ENCODE measurements at places on chromosomes 1 and 21.

DNA sequence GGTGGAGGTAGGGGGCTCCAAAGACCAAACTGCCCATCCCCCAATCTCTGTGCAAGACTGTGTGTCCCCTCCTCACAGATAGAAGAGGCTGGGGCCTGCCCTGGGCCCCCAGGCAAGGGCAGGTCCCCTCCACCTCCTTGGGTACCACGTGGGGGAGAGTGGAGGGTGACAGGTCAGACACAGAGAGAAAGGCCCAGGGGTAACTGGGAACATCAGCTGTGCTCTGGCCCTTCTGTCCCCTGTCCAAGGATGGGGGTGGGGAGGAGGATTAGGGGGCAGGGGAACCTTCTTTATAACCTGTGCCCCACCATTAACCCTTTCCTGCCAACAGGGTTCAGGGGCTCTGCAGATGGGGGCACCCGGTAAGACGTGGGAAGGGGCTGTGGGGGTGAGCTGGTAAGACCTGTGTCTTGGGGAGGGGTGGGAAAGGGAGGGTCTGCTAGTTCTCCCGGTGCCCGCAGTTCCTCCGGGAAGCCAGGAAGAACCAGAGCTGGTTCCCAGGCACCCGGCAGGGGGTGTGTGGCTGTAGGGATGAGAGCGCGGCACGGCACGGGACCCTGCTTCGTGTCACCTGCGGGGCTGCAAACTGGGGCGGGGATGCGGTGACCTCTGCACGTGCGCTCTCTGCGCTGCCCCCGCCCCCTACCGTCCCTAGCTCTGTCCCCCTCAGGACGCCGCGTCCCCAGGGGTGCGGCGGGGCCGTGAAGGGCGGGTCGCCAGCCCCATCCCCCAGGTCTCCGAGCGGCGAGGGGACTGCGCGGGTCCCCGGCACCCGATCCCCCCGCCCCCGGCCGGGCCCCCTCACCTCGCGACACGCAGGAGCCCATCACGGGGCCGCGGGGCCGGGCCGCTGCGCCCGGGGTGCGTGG, 601 bp downstream of the FAM131C start:
- no peak for DNase-seq

- no peak for DNase-seq
Measured at GRCh38 chr1:102879439-102879993, 228.8 kb downstream of the COL11A1 start.

DNA sequence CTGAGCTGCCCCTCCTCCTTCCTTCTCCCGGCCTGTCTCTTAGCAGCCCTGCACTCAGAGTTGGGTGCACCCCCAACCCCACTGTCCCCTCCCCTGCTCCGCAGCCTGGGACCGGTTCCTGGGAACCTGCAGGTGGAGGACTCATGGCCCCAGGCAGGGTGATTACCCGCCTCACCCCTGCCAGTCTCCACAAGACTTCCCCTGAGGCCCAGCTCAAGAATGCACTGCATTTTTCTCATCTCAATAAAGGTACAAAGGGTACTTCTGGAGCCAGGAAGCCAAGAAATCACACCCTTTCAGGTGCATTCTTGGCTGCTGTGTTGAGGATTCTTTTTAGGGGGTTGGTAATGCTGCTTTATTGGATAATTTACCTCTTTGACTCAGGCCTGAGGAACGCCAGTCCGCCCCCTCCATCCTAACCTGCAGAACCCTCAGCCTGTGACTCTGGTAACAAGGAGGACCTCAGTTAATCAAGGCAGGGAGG, 126.3 kb upstream of the TMPRSS2 start:
- DNase-seq: no peak

- no peak for DNase-seq
Measured at GRCh38 chr1:21245688-21246229, 44.5 kb downstream of the ECE1 start.

DNA sequence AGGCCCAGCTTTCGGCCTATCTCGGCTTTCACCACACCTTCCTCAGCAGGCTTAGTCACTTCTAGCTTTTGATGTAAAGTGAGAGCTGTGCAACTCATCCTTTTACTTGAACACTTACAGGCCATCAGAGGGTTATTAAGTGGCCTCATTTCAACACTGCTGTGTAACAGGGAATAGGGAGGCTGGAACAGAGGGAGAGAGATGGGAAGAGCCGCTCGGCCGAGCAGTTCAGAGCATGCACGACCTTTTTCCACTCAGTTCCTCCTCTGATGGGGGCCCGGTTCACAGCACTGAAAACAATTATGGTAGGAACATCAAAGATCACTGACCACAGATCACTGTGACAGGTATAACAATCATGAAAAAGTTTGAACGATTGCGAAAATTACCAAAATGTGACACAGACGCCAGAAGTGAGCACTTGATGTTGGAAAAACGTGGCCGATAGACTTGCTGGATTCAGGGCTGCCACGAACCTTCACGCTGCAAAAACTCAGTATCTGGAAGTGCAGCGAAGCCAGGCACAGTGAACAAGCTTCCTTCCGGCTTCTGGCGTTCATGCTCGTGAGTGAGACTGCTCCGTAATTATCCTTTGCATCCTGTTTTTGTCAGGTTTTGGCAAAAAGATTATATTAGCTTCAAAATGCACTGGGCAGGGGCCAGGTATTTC, 28.6 kb downstream of the AGPAT3 start:
- no peak for DNase-seq

- DNase-seq: no peak
Measured at GRCh38 chr1:59085101-59085500, 211.8 kb upstream of the FGGY start.
